H7 (cell line): ENCODE measurements at places on chromosomes 7 and 10. TPM values are rescaled to one million over a fixed set of nuclear protein-coding genes. Genes with fewer than 3 reads are reported as not detected.
A peak's percentile ranks its signal among the peaks of the same experiment; 100 is the strongest.

DNA sequence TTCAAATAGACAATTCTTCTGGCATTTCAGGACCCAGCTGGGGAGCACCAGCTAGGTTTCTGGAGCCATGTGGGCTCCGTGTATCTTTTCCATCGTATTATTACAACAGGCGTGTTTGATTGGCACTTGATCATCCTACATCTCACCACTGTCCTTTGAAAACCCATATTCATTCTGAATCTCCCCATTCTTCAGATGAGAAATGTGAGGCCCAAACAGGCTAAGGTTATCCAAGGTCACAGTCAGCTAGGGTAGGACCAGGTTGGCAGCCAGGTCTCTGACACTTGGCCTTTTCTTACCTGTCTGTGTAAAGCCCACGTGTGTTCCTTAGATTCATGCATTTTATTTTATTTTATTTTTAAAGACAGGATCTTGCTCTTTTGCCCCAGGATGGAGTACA is 102.4 kb upstream of the SH2B2 start:
- DNase-seq, result no peak

PSAP gene
- total RNA-seq, result 389 and 452 TPM in 2 replicates

DNA sequence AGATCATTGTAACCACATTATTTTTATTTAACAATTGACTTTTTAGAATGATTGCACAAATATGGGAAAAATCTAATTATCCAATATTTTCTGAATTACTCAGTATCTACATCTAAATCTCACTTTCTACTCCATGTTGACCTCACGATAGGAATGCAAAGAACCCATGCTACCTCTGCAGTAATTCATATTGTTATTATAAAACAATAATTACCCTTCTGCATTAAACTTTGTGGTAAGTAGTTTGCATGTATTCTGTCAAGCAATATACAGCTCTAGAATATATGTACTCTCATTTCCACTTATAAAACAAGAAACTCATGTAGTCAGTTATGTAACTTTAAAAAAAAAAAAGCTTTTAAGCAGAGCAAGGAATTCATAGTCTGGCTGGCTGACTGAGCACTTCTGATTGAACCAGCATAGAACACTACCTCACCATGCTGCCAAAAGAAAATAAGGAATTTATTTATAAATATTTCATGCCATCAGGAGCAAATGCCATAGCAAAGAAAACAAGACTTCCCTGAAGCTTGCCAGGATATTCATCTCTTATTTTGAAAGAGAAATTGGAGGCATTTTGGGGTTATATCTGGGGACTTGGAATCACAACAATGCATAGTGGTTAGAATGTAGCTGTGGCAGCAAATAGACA is 895.7 kb downstream of the XPNPEP1 start:
- no peak for DNase-seq

- no peak for DNase-seq
Measured at GRCh38 chr10:63603709-63604445, 82.7 kb downstream of the REEP3 start.

DNA sequence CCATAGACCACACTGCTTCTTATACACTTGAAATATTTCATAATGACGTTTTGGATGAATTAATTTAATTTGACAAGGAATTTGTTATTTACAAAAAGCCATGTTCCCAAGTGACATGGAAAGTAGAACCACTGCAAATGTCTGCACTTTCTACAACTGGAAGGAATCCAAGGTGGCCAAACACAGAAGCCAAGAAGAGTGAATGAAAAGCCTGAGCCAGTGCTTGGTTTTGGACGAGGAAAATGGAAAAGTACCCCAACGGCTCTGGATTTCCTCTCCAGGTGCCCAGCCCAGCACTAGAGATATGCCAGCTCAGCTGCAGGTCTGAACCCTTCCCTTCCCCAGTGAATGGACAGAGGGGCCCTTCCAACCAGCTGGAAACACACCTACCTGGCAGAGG is 279.4 kb downstream of the TNS3 start:
- no peak for DNase-seq

DNA sequence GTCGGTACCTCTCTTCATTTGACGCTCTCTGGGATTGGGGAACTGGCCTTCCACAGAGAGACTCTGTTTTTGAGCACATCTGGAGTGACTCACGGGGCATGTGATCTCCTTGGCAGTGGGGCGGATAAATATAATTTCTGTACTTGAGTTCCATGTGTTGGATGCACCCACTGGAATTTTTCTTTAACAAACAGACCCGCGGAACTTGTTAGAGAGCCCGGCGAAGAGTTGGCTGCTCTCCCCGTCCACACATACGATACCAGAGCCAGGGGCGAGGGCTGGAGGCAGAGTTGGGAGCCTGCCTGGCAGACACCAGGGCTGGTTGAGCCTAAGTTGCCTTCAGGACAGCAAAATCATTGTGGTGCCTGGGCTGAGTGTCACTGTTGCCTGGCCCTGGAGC is at the start of gene FAM180A:
Gene FAM180A (minus strand): TSS at position 44 of the 400 bp plus-strand sequence. CDS start 233 bp downstream, outside the sequence.
- DNase-seq, result no peak

- peak; percentile 87 for DNase-seq
Measured at GRCh38 chr10:23173214-23174073, 18.7 kb upstream of the PTF1A start.

DNA sequence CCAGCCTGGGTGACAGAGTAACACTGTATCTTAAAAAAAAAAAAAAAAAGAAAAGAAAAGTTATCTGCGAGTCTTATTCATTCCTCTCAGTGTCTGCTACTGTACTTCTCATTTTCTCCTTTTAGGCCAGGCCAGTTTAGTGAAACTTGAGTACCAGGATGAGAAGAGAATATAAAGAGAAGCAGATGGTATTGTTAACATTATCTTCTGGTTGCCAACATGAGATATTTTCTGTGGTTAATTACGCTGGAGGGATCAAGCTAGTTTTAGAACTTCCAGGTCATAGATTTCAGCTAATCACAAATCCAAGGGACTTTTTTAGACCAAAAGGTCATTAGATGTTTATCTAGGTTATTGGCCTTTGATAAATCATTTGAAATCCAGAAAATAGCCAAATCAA is 252.6 kb upstream of the SMIM30 start:
- DNase-seq, result no peak

FIS1 gene
- 141 and 151 TPM in 2 replicates for total RNA-seq

- peak; percentile 97 for DNase-seq
Measured at GRCh38 chr10:132142396-132143161, 44.2 kb upstream of the DPYSL4 start.

DNA sequence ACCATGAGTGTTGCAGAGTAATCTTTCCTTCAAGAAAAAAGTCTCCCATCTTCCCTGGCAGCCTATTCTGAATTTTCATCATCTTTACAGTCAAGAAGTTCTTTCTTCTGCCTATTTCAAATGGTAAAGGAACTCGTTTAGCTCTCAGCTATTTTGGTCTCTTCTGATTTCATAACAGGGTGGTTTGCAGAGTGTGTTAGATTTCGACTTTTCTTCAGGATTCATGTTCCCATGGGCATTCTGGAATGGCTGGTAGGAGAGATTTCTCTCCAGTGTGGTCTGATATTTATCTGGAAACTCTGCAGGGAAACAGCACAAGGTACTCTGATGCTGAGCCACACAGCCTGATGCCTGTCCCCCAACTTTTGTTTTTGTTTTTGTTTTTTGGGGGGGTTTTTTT is 111.1 kb upstream of the FAM171A1 start:
- no peak for DNase-seq

OR2A7 gene
- total RNA-seq, result 2.0 TPM in 2 replicates

SFR1 gene
- 17.6 and 18.5 TPM in 2 replicates for total RNA-seq

GRCh38 chr10:91511549-91512330 is 101.6 kb downstream of the HECTD2 start:
- DNase-seq, result no peak

NUTM2E gene
- total RNA-seq, result 0.10 and 0.15 TPM in 2 replicates

DNA sequence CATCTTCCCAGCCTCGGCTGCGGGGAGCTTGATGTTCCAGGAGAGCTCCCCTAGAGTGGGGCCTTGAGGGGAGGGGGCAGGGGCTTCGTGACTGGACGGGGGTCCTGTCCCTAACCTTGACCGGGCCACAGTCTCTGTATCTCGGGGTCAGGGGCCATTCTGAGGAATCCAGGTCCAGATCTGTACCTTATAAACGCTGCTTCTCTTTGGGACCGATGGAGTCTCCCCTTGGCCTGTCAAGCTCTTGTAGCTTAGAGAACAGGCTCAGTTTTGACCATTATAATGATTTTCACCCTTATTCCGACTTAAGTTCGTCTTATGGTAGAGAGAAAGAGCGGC is 831 bp downstream of the ZKSCAN5 start:
- no peak for DNase-seq

PGAM2 gene
- 2.7 and 4.5 TPM in 2 replicates for total RNA-seq

GRCh38 chr7:130490888-130491804 is 739 bp upstream of the MEST start:
- peak; percentile 88 for DNase-seq

DNA sequence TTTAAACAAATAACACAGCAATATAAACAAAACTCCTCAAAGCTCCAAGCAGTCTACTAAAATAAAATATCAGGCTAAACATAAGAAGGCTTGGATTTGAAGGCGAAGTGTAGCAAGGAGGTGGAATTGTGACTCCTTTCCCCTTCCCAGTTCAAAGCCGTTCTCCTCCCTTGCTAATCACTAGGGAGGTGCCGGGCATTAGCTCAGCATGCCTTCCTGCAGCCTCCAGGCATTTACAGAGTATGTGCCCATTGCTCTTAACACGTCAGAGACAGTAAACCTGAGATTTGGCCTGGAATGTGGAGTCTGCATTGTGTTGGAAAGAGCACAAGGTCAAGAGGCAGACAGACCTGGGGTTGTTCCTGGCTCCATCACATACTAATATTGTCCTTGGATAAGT is 15.6 kb downstream of the CNNM1 start:
- no peak for DNase-seq
